ENCODE measurements at places on chromosomes 1 and 21.

DNA sequence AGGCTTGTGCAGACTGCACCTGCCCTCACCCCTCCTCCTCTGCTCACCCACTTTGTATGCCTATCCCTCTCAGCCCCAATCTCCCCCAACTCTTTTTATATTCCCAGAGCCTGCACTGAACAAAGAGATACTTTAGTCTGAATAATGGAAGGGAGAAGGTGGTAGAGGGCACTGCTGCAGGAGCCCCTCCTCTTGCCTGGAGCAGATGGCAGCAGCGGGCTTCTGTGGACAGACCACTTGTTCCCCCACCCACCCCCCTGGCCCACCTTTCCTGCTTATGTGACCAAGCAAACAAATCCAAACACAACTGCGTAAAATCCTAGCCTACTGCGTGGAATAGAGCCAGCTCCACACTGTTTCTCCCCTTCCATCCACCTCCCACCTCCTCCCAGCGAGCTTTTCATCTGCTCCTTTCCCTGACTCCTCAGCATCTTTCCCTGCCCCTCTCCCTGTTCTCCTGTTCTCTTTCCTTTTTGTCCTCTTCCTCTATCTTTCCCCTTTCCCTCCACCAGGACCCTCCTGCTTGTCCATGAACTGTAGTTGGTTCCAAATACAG is 27.5 kb downstream of the RGS8 start:
- no peak for DNase-seq

- DNase-seq: no peak
Observed at GRCh38 chr1:234603221-234604204, 6.5 kb downstream of the IRF2BP2 start.

- no peak for DNase-seq
Observed at GRCh38 chr1:236429715-236430274, 35.7 kb downstream of the EDARADD start.

DNA sequence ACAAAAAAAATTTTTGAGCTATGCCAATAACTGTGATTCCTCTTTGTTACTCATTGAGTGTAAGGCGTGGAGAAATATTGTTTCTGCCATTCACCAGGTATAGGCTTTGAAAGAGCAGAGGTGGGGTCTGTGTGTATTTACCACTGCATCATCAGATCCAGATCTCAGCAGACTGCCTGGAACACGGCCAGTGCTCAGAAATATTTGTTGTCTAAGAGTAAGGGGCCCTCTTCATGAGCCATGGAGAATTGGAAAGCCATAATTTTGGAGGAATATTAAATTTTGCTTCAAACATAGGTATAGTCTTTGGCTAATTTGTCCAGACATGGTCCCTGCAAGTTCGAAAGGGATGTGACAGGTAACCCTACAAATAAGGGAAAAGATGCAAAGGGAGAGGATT is 231.3 kb upstream of the IRF2BP2 start:
- DNase-seq: no peak

- no peak for DNase-seq
Observed at GRCh38 chr1:207205614-207206061, 101.6 kb downstream of the C4BPA start.
